ENCODE measurements at places on chromosomes 7 and 10.

GRCh38 chr10:91596825-91597196 is 36.1 kb downstream of the PPP1R3C start:
- peak; percentile 81 for DNase-seq

GRCh38 chr7:40845943-40846342 is 711.1 kb downstream of the SUGCT start:
- DNase-seq: no peak

GRCh38 chr10:47286116-47286505 is 13.9 kb upstream of the GDF10 start:
- no peak for DNase-seq

GRCh38 chr7:20225384-20225783 is 8.2 kb upstream of the MACC1 start:
- DNase-seq: no peak

DNA sequence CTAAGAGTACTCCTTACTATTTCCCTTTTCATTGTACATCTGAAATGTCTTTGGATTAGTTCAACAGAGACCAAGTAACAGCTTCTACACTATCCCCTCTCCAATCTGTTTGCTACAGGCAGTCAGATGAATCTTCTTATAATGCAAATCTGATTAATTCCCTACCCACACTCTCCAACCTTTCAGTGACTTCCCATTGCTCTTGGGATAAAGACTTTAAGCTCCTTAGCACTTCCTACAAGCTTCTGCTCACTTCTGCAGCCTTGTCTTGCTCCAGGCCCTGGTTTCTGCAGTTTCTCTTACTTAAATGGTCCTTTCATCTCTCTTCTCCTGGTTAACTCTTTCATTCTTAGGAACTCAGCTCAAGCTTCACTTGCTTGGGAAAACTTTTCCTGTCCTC is 65.2 kb upstream of the FEZF1 start:
- DNase-seq: no peak

- no peak for DNase-seq
Observed at GRCh38 chr10:102435529-102436233, 3.3 kb upstream of the CUEDC2 start.

- DNase-seq: no peak
Observed at GRCh38 chr10:129728246-129728820, 235.7 kb downstream of the EBF3 start.

- DNase-seq: no peak
Observed at GRCh38 chr10:31581741-31582323, 262.8 kb downstream of the ZEB1 start.

DNA sequence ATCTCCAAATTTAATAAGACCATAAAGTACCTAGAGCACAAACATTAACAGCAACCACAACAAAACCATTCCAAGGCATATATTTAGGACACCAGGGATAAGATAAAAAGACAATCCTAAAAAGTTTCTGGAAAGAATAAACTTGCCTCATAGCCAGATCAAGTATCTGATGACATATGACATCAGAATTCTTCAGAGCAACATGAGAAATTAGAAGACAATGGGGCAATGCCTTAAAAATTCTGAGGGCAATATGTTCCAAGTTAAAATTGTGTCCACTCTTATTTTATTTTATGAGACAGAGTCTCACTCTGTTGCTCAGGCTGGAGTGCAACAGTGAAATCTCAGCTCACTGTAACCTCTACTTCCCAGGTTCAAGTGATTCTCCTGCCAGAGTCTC is 2.8 kb downstream of the EFCAB10 start:
- DNase-seq: peak; percentile 20

GRCh38 chr10:44961931-44962750 is 2.5 kb downstream of the RASSF4 start:
- no peak for DNase-seq

- DNase-seq: no peak
Observed at GRCh38 chr7:121755818-121756552, 117.0 kb upstream of the PTPRZ1 start.

- DNase-seq: no peak
Observed at GRCh38 chr7:149529136-149529718, 31.6 kb upstream of the ZNF746 start.

DNA sequence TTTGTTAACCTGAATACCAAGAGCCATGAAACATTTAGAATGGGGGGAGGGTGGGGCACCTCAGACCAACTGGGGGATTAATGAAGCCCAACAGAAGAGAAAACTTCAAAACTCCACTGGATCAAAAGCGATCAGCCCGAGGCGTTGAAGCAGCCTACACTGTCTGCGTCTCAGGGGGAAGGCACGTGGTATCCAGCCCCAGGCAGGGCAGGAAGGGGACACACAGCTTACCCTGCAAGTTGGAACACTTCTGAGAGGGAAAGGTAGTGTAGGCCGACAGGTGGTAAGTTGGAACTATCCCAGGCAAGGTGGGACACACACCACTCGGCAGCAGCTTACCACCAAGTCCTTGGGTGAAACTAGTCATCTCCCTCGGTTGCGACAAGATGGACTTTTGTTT is 102.9 kb downstream of the TAX1BP1 start:
- DNase-seq: no peak

- peak; percentile 99 for DNase-seq
Observed at GRCh38 chr7:34096198-34096651, 190.9 kb downstream of the BMPER start.

GRCh38 chr7:133676805-133677370 is 424.0 kb downstream of the EXOC4 start:
- peak; percentile 17 for DNase-seq

GRCh38 chr10:101062232-101063049 is 652 bp downstream of the KAZALD1 start:
- peak; percentile 44 for DNase-seq

GRCh38 chr10:49212783-49213182 is 24.6 kb upstream of the TMEM273 start:
- no peak for DNase-seq

GRCh38 chr7:70619130-70619529 is 512.8 kb upstream of the GALNT17 start:
- DNase-seq: no peak

DNA sequence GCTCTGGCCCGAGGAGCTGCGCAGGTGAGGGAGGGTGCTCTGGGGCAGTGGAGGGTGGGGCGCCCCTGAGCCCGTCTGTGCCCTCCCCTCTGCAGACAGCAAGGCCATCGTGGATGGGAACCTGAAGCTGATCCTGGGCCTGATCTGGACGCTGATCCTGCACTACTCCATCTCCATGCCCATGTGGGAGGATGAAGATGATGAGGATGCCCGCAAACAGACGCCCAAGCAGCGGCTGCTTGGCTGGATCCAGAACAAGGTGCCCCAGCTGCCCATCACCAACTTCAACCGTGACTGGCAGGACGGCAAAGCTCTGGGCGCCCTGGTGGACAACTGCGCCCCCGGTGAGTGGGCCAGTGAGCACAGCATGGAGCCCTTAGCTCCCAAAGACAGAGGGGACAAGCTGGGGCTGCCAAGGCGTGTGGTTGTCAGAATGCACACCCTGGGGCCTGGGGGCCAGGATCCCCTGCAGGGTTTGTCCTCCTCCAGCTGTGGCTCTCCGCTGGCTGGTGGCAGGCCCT is 5.1 kb downstream of the FLNC start:
- DNase-seq: no peak

GRCh38 chr10:120386896-120387295 is 70.1 kb upstream of the PLPP4 start:
- peak; percentile 45 for DNase-seq

DNA sequence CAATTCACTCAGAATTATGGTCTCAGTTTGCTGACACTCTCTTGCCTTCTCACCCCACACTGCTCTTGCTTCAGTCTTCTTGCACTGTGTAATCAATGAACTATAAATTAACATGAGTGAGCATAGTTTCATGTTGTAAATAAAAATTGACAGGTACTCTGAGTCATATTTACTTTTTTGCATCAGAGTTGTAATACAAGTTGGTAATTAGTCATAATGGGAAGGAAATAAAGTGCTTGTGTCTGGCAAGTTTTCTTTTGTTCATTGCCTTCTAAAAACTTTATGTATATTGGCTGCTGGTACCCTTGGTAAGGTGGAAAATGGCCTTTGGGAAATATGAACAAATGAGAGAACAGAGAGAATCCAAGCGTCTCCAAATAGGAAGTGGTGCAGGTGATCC is 169.3 kb upstream of the MAGI2 start:
- no peak for DNase-seq

DNA sequence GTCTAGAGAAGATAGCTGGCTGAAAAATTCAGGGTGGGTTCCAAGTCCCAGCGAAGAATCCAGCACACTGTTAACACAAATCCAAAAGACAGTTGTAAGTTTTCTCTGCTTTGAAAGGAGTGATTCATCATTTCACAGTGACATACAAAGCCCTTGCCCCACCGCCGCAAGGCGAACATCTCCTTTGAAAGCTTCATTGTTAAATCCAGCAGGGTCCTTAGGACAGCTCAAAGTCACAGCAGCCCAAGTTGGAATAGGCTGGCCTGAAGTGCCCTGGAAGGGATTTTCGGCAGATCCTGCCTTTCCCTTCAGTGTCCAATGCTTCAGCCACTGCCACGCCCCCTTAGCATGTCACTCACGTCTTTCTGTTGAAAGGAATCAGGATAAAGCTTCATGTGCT is 526.1 kb downstream of the CALN1 start:
- no peak for DNase-seq

GRCh38 chr10:32577448-32577847 is 131.5 kb downstream of the CCDC7 start:
- peak; percentile 6 for DNase-seq

GRCh38 chr10:38103756-38104155 is 9.6 kb downstream of the ZNF37A start:
- no peak for DNase-seq

- DNase-seq: peak; percentile 22
Observed at GRCh38 chr7:38163671-38164070, 14.4 kb upstream of the STARD3NL start.

- DNase-seq: no peak
Observed at GRCh38 chr10:11639362-11639761, 27.9 kb upstream of the USP6NL start.

- DNase-seq: peak; percentile 27
Observed at GRCh38 chr7:95794917-95795515, 22.7 kb downstream of the DYNC1I1 start.

- no peak for DNase-seq
Observed at GRCh38 chr7:101035941-101036340, 16.1 kb downstream of the MUC17 start.

DNA sequence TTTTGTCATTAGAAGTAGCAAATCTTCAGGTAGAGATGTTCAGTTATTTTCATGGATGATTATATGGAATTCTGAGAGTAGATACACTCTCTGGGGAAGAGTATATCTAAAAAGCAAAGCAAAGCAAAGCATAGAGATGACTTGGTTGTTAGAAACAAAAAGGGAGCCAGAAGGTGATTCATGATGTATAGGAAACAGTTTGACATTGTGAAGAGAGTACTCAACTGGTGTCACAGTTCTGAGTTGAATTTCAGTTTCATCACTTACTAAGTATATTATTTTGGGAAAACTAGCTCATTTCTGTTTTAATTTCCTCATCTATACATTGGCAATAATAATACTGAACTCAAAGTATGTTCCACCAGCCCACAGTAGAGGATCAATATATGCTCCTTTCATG is 86.8 kb downstream of the SEMA3C start:
- DNase-seq: no peak

DNA sequence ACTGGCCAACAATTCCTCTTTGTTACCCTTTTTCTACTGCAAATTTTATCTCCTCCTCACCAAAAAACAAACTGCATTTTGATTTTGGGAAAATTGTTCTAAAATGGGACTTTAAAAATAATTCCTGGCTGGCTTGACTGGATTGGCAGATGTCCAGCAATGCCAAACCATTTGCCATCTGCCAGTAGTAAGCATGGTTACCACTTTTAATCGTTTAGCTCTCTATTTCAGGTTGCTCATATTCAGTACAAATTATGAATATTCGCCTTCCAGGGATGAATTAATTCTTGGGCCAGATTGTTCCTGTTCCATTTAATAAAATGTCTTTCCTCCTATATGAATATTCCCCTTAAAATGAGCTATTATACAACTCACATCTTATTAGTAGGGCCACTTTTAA is 35.7 kb downstream of the SMNDC1 start:
- DNase-seq: no peak

DNA sequence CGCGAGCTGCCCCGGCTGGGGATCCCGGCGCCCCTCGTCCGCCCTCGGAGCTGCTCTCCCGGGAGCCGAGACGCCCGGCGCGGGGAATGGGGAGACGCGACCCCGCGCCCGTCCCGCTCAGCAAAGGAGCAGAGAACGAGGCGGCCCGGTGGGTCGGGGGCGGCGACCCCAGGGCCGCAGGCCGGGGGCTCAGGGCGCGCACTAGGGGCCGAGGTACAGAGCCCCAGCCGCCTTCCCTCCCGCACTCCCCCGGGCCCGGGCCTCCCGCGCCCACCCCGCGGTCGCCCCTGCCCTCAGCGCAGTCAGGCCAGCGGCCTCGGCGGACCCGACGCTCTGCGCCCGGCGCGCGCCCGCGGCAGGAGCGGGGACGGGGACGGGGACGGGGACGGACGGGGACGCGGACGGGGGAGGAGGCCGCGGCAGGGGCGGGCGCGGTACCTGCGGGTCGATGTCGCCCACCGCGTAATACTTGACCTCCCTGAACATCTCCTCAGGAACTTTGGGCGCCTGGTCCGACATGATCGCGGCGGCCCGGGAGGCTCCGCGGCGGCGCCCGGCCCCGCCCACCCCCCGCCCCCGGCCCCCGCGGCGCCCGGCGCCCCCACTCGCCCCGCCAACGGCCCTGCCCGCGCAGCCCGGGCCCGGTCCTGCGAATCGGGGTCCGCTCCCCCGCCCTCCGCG is 373 bp downstream of the PAXIP1 start:
- no peak for DNase-seq

GRCh38 chr10:124356701-124357560 is 61.8 kb downstream of the OAT start:
- no peak for DNase-seq

- DNase-seq: no peak
Observed at GRCh38 chr10:48670978-48671913, 13.4 kb upstream of the WDFY4 start.

GRCh38 chr10:102540023-102540422 is 36.3 kb downstream of the SUFU start:
- DNase-seq: peak; percentile 18

GRCh38 chr7:140232957-140233917 is 56.5 kb upstream of the KDM7A start:
- no peak for DNase-seq

DNA sequence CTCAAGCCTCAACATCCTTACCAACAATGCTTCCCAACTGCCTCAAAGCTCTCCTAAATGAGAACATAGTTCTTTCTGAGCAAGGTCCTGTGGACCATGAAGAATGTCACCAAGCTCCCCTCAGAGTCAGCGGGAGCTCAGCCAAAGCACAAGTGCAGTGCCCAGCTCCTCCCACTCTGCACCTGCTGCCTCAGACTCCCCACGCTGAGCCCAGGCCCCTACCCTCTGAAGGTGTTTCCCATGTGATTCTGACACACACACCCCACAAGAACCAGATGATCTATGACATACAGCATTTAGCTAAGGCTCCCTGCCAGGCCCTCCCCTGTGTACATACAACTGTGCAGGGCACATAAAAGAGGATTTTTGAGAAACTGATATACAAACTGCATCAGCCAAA is 19.2 kb downstream of the ERCC6 start:
- no peak for DNase-seq
